ENCODE measurements at places on chromosomes 13 and 19.

GRCh38 chr19:17393002-17393401, 994 bp downstream of the CCDC194 start:
- DNase-seq: no peak

- DNase-seq: peak; percentile 36
Observed at GRCh38 chr19:33332248-33332647, 29.9 kb upstream of the CEBPA start.

DNA sequence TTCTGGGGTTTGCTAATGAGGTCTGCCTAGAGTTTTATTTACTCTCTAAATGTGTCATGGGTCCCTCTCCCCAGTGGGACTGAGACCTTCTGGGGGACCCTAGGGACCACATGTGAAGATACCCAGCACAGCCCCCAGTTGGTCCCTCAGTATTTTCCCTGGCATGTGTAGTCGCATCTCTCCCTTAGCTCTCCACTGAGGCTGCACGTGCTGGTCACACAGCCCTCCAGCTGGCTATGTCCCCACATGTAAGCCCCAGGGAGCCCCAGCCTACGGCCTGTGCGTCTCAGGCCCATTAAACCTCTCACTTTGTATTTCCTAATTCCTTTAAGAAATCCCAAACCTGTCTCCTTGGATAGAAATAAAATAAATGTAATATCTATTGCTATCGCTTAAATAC, 189.6 kb upstream of the TSHZ3 start:
- DNase-seq: no peak

DNA sequence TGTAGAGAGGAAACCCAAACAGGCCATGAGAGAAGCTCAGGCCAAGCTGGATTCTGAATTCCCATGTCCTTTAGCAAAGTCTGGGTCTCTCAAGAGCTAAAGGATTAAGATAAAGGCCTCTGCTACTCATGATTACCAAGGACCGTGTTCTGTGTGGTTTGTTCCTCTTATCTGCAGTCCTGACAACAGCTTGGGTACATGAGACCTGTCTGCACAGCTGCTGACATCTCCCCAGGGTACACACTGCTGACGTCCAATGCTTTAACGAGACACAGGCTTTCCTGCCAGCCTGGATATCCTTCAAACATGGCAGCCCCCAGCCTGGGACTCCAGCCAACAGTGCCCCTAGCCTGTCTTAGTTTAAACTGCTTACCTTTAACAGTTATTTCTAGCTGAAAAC, 211.0 kb downstream of the SLC7A1 start:
- no peak for DNase-seq

- no peak for DNase-seq
Observed at GRCh38 chr13:66200555-66200954, 1029.6 kb downstream of the PCDH9 start.

- no peak for DNase-seq
Observed at GRCh38 chr13:38697628-38698333, 10.9 kb downstream of the FREM2 start.

GRCh38 chr19:7918615-7919421, 1.3 kb upstream of the SNAPC2 start:
- no peak for DNase-seq

DNA sequence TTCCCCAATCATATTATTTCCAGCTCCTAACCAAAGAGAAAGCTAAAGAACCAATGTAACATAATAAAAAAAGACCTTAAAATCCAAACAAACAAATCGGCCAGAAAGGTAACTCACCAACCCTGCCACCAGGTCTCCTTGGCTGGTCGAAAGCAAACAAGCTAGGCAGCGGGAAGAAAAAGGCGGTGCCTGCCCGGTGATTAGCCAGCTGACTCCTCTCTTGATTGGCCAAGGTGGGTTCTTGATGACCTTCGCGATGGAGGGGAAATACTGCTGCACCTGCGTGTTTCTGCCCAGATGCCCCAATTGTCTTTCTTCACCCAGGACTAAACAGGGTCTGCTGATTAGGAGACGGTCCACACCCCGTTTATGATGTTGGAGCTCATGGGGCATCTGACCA, at the start of gene NLRP11:
TSS of gene NLRP11 (minus strand) at position 154 of the 400 bp plus-strand sequence. CDS start 13,825 bp downstream, outside the sequence.
- DNase-seq: no peak

- DNase-seq: no peak
Observed at GRCh38 chr19:11234486-11235075, 4.8 kb upstream of the ANGPTL8 start.

DNA sequence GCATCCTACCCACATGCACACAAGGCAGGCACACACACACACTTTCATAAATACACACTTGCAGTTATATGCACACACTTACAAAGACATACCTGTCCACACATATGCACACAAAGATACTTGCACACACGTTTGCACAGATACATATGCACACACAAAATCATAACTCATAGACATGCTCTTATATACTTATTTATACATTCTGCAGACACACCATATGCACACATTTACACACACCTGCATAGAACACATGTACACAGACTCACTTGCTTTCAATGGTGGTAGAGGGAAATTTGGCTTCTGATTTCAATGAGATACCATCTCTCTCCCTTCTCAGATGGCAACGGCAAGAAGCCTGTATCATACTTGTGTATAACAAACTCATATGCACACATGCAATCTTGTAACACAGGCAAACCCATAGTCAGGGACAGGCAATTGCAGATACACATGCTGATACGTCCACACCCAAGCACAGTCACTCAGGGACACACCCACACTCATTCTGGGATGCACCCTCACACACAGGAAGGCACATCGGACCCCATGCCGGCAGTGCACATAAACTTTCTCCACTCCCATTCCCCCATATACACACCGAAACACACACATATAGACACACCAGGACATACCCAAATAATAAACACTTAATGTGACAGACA, 24.7 kb downstream of the OLFM2 start:
- DNase-seq: no peak

- DNase-seq: no peak
Observed at GRCh38 chr13:27211771-27212364, 39.5 kb upstream of the RPL21 start.

- DNase-seq: no peak
Observed at GRCh38 chr13:98041081-98041820, 87.8 kb downstream of the IPO5 start.

DNA sequence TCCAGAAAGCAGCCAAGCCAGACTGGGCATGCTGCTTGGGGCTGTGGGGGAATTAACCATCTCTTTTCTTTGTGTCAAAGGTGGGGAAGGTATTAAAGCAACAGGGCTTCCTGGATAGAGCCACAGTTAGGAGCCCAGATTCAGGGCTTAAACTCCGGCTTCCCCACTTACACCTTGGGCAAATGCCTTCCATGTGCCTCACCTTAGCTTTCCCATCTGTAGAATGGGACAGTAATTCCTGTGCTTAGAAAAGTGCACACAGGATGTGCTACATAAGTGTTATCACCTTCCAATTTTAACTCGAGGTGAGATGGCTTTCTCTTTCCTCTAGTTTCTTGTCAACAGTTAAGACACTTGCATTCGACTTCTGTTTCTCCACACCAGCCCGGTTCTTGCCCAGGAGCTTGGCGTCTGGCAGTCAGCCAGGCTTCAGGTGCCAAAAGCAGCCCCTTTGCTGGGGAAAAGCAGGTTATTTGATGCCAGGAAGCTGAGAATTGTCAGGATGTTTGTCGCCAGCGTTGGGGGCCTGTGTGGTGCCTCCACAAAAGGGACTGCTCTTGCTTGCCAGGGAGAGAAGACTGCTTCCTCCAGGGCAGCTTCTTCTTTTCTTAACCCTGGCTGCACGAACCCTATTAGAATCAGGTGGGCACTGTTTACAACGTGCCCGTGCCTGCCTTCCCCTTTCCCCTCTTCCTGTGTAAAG, 79.2 kb downstream of the SIPA1L3 start:
- peak; percentile 69 for DNase-seq

- no peak for DNase-seq
Observed at GRCh38 chr13:36432106-36432544, at the start of gene CCNA1. Gene CCNA1 (plus strand): TSS chr13:36432495. CDS start chr13:36433057, 562 bp downstream.

DNA sequence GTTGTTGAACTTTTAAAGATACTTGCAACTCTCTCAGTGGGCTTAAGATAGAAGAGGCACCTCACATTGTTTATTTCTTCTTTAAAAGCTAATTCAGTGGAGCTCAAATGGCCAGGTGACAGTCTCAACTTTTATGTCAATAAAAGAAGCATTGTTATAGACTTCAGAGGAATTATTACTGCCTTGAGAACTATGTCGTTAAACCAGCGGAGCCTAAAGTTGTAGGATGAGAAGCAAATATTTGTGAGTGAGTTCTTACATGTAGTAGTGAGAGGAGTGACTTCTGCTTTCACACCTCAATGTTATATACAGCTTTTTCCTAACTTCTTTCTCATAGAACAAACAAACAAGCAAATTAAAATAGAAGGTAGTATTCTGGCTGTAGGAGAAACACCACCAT, 31.2 kb upstream of the DGKH start:
- DNase-seq: no peak

DNA sequence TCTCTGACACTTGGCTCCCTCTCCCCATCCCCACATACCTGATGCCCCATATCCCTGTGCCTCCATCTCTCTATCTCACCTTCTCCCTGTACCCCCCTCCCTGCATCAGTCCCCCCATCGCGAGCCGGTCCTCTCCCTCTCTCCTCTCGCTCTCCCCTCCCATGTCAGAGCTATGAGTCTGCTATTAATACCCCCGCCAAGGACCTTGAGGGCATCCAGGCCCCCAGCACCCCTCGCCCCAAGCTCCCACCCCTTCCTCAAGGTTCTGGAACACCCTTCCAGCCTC, 1.6 kb downstream of the GRIN2D start:
- no peak for DNase-seq

DNA sequence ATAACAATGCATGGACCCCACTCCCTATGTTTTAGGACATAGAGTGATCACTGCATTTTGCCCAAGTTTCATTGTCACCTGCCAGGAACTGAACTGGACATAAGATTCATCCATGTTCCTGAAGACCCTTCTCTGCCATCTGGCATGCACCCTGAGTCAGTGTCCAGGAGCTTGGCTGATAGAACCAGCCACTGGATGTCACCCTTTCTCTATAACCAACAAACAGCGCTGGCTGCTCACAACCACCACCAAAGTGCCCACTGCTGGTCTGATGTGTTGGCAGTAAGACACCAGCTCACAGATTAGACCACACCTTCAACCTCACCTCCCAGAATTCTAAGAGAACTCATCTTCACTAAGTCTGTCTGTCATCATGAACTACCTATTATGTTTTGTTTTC, 333.4 kb downstream of the ITGBL1 start:
- DNase-seq: no peak

DNA sequence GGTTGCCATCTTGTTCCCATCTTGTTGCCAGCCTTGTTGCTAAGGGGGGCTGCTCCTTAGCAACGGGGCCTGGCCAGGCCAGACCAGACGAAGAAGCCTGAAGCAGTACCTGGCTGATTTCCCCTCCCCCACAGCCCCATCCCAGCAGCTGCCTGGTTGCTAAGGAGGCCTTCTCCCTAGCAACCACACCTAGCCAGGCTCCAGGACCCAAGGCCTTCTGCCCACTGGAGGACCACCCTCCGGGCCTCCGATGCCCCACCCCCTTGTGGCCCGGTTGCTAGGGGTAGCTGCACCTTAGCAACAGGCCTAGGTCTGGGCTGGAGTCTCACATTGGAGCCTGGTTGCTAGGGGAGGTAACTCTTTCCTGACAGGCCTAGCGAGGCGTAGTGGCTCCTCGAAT, 3.9 kb downstream of the PRRG2 start:
- no peak for DNase-seq

DNA sequence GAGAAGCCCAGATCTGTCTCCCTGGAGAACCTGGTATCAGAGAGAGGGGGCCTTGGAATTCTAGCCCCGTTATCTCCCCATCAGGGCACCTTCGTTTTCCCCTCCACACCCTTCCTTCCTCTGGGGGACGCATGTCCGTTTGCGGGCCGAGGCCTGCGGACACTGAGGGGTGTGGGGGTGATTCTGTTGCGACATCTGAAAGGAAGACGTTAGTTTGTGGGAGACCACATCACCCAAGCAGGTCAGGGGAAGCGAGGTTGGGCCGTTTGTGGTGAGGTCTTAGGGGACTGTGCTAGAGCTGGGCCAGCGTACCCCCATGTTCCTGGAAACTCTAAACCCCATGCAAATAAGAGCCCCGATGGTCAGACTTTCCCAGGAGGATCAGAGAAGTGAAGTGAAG, 3.7 kb upstream of the HSH2D start:
- DNase-seq: peak; percentile 34

GRCh38 chr19:45969676-45970075, 4.0 kb downstream of the NOVA2 start:
- no peak for DNase-seq

DNA sequence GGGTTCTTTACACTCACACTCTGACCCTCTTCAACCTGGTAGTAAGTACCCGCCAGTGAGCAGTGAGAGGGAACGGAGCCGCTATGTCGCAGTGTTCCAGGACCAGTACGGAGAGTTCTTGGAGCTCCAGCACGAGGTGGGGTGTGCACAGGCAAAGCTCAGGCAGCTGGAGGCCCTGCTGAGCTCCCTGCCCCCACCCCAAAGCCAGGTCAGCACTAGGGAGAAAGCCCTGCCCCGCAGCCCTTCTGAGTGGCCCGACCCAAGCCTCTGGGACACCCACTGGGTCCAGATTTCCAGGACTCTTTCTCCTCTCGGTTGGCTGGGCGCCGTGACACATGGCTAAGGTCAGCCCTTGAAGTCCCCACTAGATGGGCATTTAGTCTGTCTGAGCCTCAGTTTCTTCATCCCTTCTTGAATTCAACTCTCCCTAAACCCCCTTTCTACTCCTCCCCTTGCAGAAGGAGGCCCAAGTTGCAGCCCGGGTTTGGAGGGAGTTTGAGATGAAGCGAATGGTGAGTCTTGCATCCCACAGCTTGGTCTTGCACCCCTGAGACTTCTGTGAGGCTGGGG, 1.9 kb downstream of the OCEL1 start:
- DNase-seq: peak; percentile 23

GRCh38 chr19:681029-682019, 5.1 kb downstream of the FSTL3 start:
- DNase-seq: peak; percentile 85

GRCh38 chr19:50556282-50557008, 11.8 kb downstream of the LRRC4B start:
- DNase-seq: peak; percentile 81

DNA sequence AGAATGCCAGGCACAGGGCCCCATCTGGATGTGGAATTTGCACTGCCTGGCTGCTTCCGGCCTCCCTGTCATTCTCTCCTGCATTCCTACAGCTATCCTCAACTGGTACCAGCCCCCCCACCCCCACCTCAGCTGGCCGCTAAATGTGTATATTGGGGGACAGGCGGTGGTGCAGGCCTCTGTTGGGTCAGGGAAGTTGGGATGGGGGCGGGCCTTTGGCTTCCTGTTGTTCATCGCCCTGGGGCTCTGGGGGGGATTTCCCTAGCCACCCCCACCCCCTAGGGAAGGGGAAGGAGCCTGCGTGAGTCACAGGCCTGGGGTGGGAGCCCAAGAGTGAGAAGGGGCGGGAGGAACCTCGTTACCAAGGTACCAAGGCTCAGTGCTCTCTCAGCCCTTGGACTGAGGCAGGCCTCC, 10.6 kb downstream of the POU2F2 start:
- peak; percentile 81 for DNase-seq

- DNase-seq: no peak
Observed at GRCh38 chr13:36094478-36094877, 36.7 kb downstream of the DCLK1 start.
